ENCODE measurements at places on chromosomes 7 and 10. TPM values are rescaled to one million over a fixed set of nuclear protein-coding genes. Genes with fewer than 3 reads are reported as not detected.

GRCh38 chr7:128920913-128921582 is 10.5 kb upstream of the KCP start:
- H3K27me3 ChIP-seq = peaks cover 66% of the 10 kb centered on the region
- no peak overlapping the region for H3K27ac ChIP-seq
- H3K36me3 ChIP-seq = no peaks in the 10 kb centered on the region
- no peak for DNase-seq

GRCh38 chr10:24822590-24822989 is 98.9 kb upstream of the ARHGAP21 start:
- no peak overlapping the region for H3K4me3 ChIP-seq
- H3K36me3 ChIP-seq = no peaks in the 10 kb centered on the region
- no peak for DNase-seq

- no peaks in the 10 kb centered on the region for H3K4me1 ChIP-seq
- no peak overlapping the region for H3K4me3 ChIP-seq
- no peaks in the 10 kb centered on the region for H3K36me3 ChIP-seq
- H3K27me3 ChIP-seq = no peaks in the 10 kb centered on the region
These were observed 50.4 kb downstream of the ADD3 start for GRCh38 chr10:110058212-110058611.

GRCh38 chr10:97393034-97393573 is 8.0 kb downstream of the RRP12 start:
- no peak for DNase-seq
- no peak overlapping the region for H3K27ac ChIP-seq
- no peaks in the 10 kb centered on the region for H3K27me3 ChIP-seq
- H3K36me3 ChIP-seq = peaks cover 46% of the 10 kb centered on the region

- H3K4me3 ChIP-seq = peak overlapping the region; percentile 33
- DNase-seq = no peak
- no peaks in the 10 kb centered on the region for H3K4me1 ChIP-seq
These were observed 1.5 kb downstream of the HDAC9 start for GRCh38 chr7:18497082-18497481.

DNA sequence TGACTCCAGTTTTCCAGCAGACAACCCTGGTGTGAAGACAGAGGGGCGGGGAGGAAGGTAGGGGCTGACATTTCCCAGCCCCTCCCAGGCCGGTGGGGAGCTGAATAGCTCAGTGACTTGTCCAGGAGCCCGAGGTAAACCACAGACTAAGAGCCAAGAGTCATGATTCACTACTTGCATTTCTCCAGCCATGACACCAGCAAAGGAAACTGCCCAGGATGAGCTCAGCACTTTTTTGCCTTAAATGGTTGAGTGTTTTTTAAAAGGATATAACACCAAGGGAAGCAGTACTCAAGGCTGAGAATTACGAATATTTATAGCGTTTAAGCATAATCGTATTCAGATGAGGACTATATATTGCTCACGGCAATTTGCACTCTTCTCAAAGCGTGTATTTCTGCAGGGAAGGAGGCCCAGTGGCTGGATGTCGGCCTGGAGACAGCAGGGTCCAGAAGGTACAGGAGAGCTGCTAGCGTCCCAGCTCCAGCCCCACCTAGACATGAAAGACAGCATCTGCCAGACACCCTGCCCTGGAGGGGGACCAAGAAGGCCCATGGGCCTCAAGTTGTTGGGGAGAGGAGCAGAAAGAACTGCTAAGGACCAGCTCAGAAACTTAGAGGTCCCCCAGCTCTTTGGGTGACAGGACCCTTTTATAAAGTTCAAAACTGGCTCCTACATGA is 141.4 kb downstream of the GRID1 start:
- no peaks in the 10 kb centered on the region for H3K4me1 ChIP-seq
- no peak for DNase-seq
- no peaks in the 10 kb centered on the region for H3K36me3 ChIP-seq
- H3K4me3 ChIP-seq = no peak overlapping the region

GRCh38 chr7:116239020-116239419 is 28.7 kb downstream of the TES start:
- no peaks in the 10 kb centered on the region for H3K27me3 ChIP-seq
- no peak overlapping the region for H3K4me3 ChIP-seq
- no peak for DNase-seq
- H3K36me3 ChIP-seq = peaks cover 12% of the 10 kb centered on the region
- H3K27ac ChIP-seq = peak overlapping the region; percentile 1
- peaks cover 6% of the 10 kb centered on the region for H3K4me1 ChIP-seq

DNA sequence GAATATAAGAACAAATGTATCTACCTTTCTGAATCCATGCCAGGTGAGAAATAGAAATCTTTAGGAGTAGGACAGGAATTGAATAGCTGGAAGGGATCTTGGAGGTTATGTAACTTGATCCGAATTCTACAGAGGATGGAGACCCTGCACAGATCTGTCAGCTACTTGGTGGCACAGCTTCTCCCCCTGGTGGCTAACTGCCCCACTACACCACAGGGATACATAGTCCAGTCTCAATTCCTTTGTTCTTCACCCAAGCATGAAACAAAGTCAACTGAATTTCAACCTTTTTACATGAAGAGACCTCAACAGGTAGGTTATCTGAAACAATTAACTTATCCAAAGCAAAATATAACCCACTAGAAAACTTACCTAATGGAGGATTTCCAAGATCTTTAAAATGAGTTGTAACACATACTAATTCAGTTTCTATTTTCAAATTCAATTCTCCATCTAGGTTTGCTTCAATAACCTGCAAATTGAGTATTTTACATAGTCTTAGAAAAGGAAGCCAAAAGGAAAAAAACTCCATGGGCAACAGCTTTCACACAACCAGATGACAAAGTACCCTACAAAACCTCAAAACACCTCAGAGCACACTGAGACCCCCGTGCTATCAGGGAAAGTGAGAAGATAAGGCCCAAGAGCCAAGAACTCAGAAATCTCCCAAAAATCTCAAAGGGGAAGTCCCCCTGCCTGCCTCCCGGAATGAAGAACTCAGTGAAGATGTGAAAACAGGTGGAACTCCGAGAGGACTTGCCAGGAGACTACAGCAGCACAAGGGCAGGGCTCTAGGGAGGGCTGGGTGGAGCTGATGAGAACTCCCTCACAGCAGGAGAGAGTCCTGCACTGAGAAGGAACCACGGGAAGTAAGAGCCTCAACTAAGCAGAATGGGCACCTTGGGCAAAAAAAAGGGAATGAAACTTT is 10.3 kb downstream of the HUS1 start:
- no peak overlapping the region for H3K27ac ChIP-seq
- H3K4me1 ChIP-seq = peaks cover 11% of the 10 kb centered on the region
- peaks cover 64% of the 10 kb centered on the region for H3K36me3 ChIP-seq
- no peaks in the 10 kb centered on the region for H3K27me3 ChIP-seq
- DNase-seq = peak; percentile 52
- H3K4me3 ChIP-seq = no peak overlapping the region

DNA sequence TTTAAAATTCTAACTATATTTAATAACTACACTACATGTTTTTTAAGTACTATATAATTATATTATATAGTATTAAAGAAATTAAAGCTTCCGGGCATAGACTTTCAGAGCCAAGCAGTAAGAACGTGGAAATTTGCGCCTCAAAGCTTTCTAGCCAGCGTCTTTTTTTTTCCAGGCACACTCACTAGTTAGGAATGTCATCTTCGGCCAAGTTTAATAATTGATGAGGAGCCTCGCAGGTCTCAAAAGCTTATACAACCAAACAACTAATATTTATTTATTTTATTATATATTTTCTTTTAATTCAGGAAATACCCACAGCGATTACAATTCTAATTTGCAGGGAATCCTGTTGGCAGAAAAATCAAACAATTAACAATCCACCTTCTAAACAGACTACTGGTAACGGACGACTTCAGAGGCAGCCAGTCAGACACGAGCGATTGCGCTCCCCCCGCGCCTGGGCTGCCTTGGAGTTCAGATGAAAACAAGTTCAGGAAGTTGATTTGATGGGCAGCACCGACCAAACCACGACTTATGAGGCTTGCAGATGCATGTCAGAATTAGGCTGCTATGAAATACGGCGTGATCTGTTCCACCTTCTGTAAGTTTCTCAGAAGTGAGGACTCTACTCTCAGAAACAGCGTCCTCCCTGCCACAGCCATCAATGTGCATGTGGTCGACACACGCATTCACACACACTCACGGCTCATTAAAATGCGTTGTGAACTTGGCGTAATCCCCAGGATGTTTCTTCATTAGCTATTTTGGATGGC is 431.8 kb upstream of the MGMT start:
- H3K4me1 ChIP-seq = no peaks in the 10 kb centered on the region
- H3K4me3 ChIP-seq = no peak overlapping the region
- H3K27ac ChIP-seq = no peak overlapping the region
- no peaks in the 10 kb centered on the region for H3K36me3 ChIP-seq

DNA sequence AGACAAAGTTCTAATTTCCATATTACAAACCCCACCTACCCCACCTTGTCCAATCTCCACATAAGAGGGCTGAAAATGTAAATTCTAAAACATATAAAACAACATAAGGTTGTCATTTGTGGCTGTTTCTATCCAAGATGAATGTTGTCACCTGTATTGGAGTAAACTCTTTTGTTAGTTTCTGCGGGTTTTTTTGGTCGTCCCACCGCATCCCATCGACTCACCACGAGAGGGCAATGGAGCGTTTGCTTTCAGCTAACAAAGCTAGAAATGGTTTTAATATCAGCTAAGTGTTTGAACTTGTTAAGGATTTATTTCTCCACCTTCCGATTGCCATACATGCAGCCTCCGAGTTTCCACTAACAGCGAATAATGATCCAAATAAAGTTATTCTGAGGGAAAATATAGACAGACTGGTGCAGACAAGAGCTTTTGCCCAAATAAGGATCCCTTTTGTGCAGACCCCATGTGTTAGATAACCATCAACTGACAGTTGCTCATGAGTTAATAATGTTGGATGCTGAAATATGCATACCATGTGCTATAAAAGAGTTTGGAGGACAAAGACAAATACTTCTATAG is 137.2 kb downstream of the ARID5B start:
- H3K4me3 ChIP-seq = no peak overlapping the region
- no peaks in the 10 kb centered on the region for H3K36me3 ChIP-seq
- no peaks in the 10 kb centered on the region for H3K27me3 ChIP-seq
- peaks cover 42% of the 10 kb centered on the region for H3K4me1 ChIP-seq

- no peak overlapping the region for H3K27ac ChIP-seq
- H3K36me3 ChIP-seq = peaks cover 2% of the 10 kb centered on the region
- H3K4me1 ChIP-seq = no peaks in the 10 kb centered on the region
- DNase-seq = no peak
- H3K4me3 ChIP-seq = no peak overlapping the region
These were observed 33.4 kb downstream of the SP4 start for GRCh38 chr7:21461282-21461681.

GRCh38 chr10:87750001-87750671 is 67.9 kb downstream of the ATAD1 start:
- peaks cover 2% of the 10 kb centered on the region for H3K36me3 ChIP-seq
- no peak overlapping the region for H3K4me3 ChIP-seq
- no peaks in the 10 kb centered on the region for H3K27me3 ChIP-seq
- peaks cover 6% of the 10 kb centered on the region for H3K4me1 ChIP-seq
- no peak for DNase-seq

DNA sequence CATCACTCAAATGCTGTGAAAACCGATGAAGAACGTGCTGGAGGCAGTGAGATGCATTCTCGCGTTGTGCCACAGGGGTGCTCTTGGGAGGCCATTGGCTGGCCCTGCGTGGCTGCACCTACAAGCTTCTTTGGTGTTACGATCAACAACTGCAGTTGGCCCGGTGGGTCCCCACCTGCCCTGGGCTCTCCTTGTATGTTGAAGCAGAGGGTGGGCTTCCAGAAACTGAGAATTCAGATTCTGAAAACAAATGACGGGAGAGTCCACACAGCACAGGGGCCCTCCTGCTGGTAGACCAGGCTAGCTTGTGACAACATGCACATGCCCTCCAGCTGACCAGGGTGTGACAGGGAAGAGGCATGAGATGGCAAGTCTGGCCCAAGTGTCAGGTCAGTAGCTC is 23.7 kb upstream of the DDC start:
- peaks cover 16% of the 10 kb centered on the region for H3K4me1 ChIP-seq
- H3K36me3 ChIP-seq = no peaks in the 10 kb centered on the region
- no peak overlapping the region for H3K4me3 ChIP-seq
- H3K27me3 ChIP-seq = no peaks in the 10 kb centered on the region
- no peak for DNase-seq

DNA sequence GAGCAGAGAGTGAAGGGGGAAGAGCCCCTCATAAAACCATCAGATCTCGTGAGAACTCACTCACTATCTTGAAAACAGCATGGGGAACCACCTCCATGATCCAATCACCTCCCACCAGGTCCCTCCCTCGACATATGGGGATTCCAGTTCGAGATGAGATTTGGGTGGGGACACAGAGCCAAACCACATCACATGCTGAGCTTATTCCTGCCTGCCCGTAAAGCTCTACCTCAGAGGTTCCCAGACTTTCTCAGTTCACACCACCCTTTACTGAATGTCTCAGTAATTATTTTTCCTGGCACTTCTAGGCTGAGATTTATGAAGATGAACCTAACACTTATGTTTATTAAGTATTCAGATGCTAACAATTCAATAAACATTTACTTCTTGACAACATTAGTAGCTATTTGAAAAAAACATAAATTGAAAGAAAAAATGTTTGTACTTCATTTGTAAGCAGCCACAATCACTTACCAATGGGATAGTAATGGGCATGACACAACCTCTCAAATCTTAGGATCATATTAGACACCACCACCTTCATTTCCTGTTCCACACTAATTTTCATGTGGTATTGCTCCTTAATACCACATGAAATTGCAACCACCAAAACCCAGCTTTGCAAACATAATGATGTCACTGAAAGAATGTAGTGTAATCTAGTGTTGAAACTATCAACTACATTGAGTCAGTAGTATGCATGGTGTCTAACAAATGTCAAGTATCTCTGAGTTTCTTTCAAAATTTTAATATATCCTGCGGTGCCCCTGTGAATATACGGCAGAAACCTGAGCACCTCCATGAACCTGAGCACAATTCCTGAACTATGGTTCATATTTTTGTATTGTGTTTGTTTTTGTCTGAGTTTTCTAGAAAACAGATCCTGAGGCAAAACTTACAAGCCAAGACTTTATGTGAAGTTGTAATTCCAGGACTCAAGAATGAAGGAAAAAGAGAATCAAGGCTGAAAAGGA is 4.5 kb upstream of the DGKI start:
- peaks cover 2% of the 10 kb centered on the region for H3K36me3 ChIP-seq
- no peak for DNase-seq
- H3K27ac ChIP-seq = no peak overlapping the region
- H3K27me3 ChIP-seq = peaks cover 22% of the 10 kb centered on the region
- H3K4me1 ChIP-seq = no peaks in the 10 kb centered on the region

- H3K4me1 ChIP-seq = no peaks in the 10 kb centered on the region
- H3K27ac ChIP-seq = no peak overlapping the region
- DNase-seq = no peak
- H3K36me3 ChIP-seq = no peaks in the 10 kb centered on the region
These were observed 41.1 kb upstream of the TFEC start for GRCh38 chr7:116071629-116072028.

DNA sequence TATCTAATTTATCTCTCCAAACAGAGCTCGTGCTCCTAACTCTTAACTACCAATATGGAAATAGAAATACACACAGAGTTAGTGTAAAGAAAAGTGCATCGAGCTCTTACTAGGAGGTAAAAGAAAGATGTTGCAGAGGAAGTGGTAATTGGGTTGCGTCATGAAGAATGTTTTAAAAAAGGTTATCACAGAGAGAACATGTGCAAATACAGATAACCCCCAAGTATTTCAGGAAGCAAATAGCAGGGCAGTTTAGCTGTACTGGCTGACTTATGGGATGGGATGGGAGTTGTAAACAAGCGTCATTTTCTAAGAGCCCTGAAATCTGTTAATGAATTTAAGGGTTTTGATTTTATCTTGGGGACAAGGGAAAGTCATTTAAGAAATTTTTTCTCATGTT is 153.9 kb downstream of the AGMO start:
- H3K36me3 ChIP-seq = no peaks in the 10 kb centered on the region
- no peak overlapping the region for H3K27ac ChIP-seq
- H3K4me3 ChIP-seq = no peak overlapping the region
- DNase-seq = no peak

Gene CPXM2
- 63.9 TPM for polyA plus RNA-seq

Gene ITIH2
- polyA plus RNA-seq = 0.52 TPM

Gene NPFFR1
- polyA plus RNA-seq = 0.31 TPM

Gene OR9A2
- polyA plus RNA-seq = not detected

Gene CCNJ
- polyA plus RNA-seq = 13.6 TPM
